ENCODE measurements at places on chromosomes 3 and 15.
A peak's percentile ranks its signal among the peaks of the same experiment; 100 is the strongest.

- DNase-seq = no peak
Observed at GRCh38 chr3:165339753-165340152, 143.6 kb upstream of the SLITRK3 start.

- DNase-seq = no peak
Observed at GRCh38 chr15:71465131-71465955, 345.0 kb upstream of the NR2E3 start.

- no peak for DNase-seq
Observed at GRCh38 chr3:48194446-48195071, 6.3 kb upstream of the CDC25A start.

GRCh38 chr3:104735691-104736090 lies 631.0 kb upstream of the ALCAM start:
- no peak for DNase-seq

- DNase-seq = peak; percentile 63
Observed at GRCh38 chr3:144031938-144032337, 60.3 kb downstream of the DIPK2A start.

GRCh38 chr3:14757153-14757700 lies 61.5 kb upstream of the FGD5 start:
- no peak for DNase-seq

Measured in suprapubic skin (tissue), 4 donors.